ENCODE measurements at places on chromosomes 6 and 20.

- DNase-seq, result no peak
Measured at GRCh38 chr6:130615816-130616215, 211.4 kb upstream of the SMLR1 start.

- no peak for DNase-seq
Measured at GRCh38 chr6:85684809-85685171, 42.1 kb upstream of the SYNCRIP start.

GRCh38 chr6:94227741-94228140 lies 808.4 kb upstream of the EPHA7 start:
- DNase-seq, result no peak

DNA sequence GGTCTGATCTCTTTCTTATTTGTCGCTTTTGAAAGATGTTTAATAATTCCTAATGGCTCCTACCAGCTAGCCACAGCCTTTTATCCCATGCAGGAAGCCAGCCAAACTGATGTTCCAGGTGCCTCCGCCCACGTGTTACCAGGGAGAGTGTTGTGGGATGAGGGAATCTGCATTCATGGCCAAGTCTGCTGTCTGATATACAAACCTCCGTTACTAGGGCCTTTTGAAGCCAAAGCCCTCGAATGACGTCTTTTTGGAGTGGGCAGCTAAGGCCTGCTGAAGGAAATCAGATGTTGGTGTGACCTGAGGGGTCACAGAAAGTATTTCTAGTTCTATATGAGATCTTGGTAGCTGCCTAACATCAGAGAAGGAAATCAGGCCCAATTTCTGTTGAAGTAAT lies 21.3 kb downstream of the STK35 start:
- DNase-seq, result no peak

DNA sequence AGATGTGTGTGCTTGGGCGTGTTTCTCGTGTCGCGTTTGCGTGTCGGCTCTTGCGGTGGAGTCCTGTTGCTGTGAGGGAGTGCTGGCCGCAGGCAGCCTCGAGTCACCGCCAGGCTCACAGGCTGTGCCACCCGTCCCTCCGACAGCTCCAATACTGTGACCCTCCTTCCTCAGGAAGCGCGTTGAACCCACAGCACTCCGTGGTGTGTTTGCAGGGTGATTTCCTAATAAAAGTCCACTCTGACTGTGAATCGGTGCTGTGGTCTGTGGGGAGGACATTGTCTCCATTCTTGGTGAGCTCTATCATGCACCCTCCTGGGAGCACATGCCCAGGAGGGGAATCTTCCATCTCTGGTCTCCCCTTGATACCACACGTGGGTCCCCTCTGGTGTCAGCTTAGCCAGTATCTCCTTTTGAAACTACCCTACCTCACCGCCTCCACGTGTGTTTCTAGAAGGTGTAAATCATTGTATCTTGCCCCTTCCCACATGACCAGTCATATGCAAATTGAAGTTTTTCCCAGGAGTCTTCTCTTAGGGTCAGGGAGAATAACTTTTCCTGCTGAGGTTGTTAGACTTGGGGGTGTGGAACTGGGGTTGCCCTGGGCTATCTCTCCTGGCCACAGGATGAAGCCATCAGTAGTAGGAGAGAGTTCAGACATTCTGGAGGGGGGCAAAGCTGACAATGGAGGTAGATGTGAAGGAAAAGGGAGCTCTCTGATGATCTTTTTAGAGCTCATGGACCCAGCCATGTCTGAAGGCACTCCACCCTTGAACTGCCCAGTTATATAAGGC lies 13.3 kb upstream of the PCMTD2 start:
- DNase-seq, result no peak

DNA sequence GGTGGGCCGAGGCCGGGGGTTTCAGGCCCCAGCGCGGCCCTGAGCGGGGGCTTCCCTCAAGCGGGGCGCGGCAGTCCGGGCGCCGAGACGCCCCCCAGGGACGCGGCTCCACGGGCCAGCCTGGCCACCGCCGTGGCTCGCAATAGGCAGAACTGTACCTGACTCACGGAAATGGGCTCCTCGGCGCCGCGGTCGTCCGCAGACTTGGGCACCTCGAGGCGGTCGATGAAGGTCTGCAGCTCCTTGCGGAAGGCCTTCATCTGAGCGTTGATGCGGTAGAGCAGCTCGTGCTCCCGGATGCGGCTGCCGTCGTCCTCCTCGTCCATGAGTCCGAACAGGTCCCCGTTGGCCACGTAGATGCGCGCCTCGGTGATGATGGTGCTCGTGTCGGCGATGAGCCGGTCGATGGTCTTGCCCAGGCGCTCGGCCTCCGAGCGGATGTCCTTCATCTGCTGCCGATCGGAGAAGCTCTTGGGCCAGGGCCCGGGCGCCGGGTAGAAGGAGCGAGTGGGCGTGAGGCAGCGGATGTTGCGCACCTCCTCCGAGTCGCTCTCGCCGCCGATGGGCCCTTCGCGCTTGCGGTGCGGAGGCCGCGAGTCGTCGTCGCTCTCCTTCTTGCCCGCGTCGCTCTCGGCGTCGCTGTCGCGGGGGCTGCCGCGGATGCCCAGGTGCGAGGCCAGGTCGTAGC lies 16.1 kb upstream of the KIAA0408 start:
- no peak for DNase-seq

- DNase-seq, result no peak
Measured at GRCh38 chr6:96075826-96076225, 60.1 kb downstream of the FUT9 start.

- DNase-seq, result peak; percentile 40
Measured at GRCh38 chr6:24520929-24521546, 26.3 kb downstream of the ALDH5A1 start.

- DNase-seq, result no peak
Measured at GRCh38 chr6:19325335-19325789, 511.8 kb upstream of the ID4 start.

- no peak for DNase-seq
Measured at GRCh38 chr20:59955131-59955796, 3.0 kb upstream of the CDH26 start.

GRCh38 chr6:23011615-23012014 lies 442.2 kb downstream of the HDGFL1 start:
- no peak for DNase-seq
